ENCODE measurements at places on chromosomes 12 and 14. TPM values are rescaled to one million over a fixed set of nuclear protein-coding genes. Genes with fewer than 3 reads are reported as not detected.

The TCL1A gene
- total RNA-seq, result not detected

The CYP46A1 gene
- total RNA-seq, result under 0.01 TPM

The DDX55 gene
- total RNA-seq, result 33.9 TPM

The LALBA gene
- total RNA-seq, result not detected

The CLEC4D gene
- total RNA-seq, result not detected

The FAM90A1 gene
- not detected for total RNA-seq

The TAS2R43 gene
- total RNA-seq, result not detected

The TCL1B gene
- total RNA-seq, result not detected

The FOXA1 gene
- total RNA-seq, result 0.13 TPM

The SLC24A4 gene
- under 0.01 TPM for total RNA-seq

The OTOGL gene
- total RNA-seq, result 5.3 TPM

The LHX5 gene
- not detected for total RNA-seq

The APOF gene
- not detected for total RNA-seq

The FAM181A gene
- total RNA-seq, result not detected

The TAS2R50 gene
- 6.0 TPM for total RNA-seq

The GPRC5A gene
- total RNA-seq, result 48.8 TPM

The MSRB3 gene
- 58.2 TPM for total RNA-seq

The BDKRB2 gene
- not detected for total RNA-seq

The SAMD15 gene
- 1.7 TPM for total RNA-seq

The SLC35F4 gene
- total RNA-seq, result not detected

The IRAK3 gene
- total RNA-seq, result 16.1 TPM

The FOXN4 gene
- total RNA-seq, result not detected

The P2RX2 gene
- not detected for total RNA-seq

The CLEC12A gene
- total RNA-seq, result not detected

The KLRC4 gene
- total RNA-seq, result not detected

The EPS8 gene
- total RNA-seq, result 31.3 TPM

The LRTM2 gene
- not detected for total RNA-seq
